ENCODE measurements at places on chromosomes 5 and 9.
A peak's percentile ranks its signal among the peaks of the same experiment; 100 is the strongest.

DNA sequence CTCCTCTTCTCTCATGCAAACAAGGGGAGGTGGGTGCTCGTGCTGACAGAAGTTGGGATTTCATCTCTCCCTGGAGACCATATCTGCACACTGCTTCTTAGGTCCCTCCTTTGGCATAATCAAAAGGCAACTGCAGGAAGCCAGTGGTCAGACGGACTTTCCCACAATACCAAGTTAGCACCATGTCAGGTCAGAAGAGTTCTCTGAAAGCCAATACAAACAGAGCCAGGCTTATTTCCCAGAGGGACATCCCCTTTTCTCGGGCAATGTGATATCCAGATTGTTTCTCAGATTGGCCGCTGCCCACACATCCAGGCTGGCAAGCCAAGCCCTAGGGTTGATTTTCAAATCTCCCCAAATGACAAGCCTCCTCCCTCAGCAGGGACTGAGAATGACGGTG is 241.1 kb downstream of the NFIB start:
- no peak for DNase-seq

- DNase-seq = peak; percentile 25
These were observed 272.7 kb downstream of the ADAMTSL1 start for GRCh38 chr9:18746631-18747030.

DNA sequence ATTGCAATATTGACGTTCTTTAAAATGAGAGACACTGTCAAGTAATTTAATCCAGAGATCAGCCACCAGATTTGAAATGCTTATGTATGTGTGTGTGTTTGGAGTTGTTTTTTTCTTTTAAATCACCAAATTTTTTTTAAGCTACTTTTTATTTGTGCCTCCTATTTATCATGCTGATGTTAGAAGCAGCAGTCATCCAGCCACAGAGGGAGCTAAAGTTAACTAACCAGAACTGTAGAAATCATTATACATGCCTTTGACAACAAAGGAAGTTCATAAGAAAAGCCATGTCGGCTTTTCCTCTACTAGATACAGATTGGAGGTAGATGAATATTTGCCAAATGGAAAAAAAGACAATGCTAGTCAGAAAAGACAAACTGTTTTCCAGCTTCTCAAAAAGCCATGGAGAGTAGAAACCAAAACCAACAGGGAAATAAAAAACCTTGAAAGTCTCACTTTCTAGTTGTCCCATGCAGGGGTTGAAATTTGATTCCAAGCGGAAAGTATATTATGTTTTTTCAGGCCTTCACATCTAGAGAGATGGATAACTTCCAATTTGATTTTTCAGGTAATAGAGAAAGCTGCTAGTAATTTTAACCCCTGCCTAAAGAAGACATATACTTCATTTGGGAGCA is 4.5 kb downstream of the PURA start:
- DNase-seq = no peak

- no peak for DNase-seq
These were observed 44.9 kb downstream of the IZUMO3 start for GRCh38 chr9:24500761-24501160.

DNA sequence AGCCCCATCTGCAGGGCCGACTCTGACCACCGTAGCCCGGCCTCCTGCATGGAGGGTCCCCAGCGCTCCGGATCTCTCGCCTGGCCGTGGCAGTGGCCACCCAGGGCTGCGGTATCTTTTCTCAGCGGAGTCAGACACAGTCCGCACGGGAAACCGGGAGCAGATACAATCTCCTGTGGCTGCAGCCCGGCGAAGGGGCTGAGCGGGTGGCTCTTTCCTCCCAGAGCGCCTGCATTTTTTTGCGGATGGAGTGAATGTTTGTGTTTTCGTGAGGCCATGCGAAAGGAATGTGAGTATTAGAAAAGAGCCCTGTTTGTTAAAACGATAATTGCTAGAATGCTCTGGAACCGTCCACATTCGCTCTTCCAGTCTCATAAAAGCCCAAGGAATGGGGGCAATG is 53.4 kb upstream of the PTCH1 start:
- no peak for DNase-seq

DNA sequence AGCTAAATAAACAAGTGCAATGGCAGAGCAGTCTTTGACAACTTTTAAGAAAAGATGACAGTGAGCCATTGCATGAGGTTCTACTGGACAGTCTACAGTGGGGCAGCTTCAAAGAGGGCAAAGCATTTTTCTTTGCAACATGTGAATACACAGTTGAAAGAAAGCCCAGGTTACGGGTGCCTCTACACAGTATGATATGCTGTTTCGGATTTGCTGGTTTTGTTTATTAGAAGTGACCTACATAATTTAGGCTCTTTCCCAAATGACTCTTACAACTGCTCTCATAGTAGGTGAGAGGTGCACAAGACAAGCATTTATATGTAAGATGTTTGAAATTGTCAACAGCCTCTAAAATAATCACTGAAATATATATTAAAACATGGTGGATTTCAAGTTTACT is 62.4 kb downstream of the MEF2C start:
- no peak for DNase-seq

Data from putamen (tissue), 1 donor.